ENCODE measurements at places on chromosomes 16 and 17.

- DNase-seq: no peak
These were observed 787 bp upstream of the CCL3L1 start for GRCh38 chr17:36197387-36197703.

DNA sequence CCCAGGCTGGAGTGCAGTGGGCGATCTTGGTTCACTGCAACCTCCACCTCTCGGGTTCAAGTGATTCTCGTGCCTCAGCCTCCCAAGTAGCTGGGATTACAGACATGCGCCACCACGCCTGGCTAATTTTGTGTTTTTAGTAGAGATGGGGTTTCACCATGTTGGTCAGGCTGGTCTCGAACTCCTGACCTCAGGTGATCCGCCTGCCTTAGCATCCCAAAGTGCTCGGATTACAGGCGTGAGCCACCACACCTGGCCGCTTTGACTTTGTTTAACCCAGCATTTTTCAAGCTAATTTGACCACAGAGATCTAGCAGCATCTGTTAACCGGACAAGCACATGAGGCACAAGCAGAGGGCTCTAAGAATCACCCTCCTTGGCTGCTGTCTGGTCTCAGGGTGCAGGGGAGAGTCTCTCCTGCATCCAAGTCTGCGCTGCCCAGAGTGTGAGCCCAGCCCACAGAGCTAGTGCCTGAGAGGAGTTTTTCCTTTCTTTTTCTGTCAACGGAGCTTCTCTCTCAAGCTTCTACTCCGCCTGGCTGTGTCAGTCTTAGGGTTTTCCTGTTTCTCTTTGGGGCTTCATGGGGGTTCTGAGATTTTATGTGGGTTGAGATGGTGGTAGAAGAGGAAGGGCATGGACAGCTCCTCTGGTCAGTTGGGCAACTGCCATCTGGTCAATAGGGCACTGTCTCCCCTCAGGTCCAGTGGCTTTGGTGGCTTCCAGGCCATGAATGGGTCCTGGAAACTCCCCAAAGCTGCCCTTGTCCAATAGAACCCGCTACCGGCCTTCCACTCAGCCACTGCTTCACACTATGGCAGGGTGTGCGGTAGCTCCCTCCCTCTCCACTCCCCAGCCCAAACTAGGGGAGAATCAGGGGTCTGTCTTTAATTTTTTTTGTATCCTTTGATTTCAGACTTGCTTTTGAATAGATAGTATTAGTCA lies 59.6 kb downstream of the TNFRSF13B start:
- DNase-seq: no peak

- DNase-seq: no peak
These were observed 1.3 kb upstream of the KRTAP4-7 start for GRCh38 chr17:41082626-41083025.

DNA sequence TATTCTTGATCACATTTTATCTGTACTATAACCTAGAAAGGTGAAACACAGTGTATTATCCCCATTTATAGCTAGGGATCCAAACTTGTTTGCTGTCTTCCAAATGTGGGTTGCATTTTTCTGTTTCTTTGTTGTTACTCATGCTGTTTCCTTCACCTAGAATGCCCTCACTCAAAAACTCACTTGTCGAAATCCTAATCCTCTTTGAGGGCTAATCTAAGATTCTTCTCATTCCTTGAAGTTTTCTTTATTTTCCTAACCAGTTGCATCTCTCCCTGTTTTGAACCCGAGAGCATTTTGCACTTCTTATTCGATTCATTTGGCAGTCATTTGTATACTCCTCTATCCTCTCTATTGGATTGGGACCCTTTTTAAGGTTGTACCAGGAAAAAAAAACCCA lies 9.6 kb downstream of the CALCOCO2 start:
- no peak for DNase-seq

- DNase-seq: no peak
These were observed 14.3 kb upstream of the GINS3 start for GRCh38 chr16:58377932-58378331.
